ENCODE measurements at places on chromosomes 1 and 21.

DNA sequence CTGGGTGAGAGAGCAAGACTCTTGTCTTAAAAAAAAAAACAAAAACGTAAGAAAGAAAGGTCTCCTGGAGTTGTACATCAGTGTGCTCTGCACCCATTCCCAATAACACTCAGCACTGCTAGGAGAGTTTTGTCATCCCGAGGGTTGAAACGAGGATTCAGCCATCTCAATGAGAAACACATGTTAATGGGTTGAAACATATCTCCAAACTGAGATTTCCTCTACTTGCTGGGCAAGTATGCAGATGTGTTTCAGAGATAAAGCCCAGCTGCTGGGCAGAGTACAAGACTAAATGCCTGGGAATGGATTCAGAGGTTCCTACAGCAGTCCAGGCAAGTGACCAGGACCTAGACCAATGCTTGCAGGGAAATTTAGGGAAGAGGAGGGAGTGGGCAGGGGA lies 2.6 kb upstream of the MFN2 start:
- peak overlapping the region; percentile 55 for H3K27ac ChIP-seq
- peaks cover 20% of the 10 kb centered on the region for H3K4me1 ChIP-seq
- peaks cover 19% of the 10 kb centered on the region for H3K36me3 ChIP-seq
- peak overlapping the region; percentile 50 for H3K4me3 ChIP-seq
- no peak for DNase-seq

GRCh38 chr1:18805925-18806849 lies 53.3 kb downstream of the TAS1R2 start:
- H3K27ac ChIP-seq: no peak overlapping the region
- no peaks in the 10 kb centered on the region for H3K36me3 ChIP-seq
- H3K27me3 ChIP-seq: peaks cover 5% of the 10 kb centered on the region
- no peak for DNase-seq

- no peak overlapping the region for H3K27ac ChIP-seq
- peaks cover 10% of the 10 kb centered on the region for H3K4me1 ChIP-seq
- H3K4me3 ChIP-seq: no peak overlapping the region
- H3K27me3 ChIP-seq: peaks cover 20% of the 10 kb centered on the region
- DNase-seq: no peak
Observed at GRCh38 chr1:90732136-90732535, 15.0 kb upstream of the BARHL2 start.

GRCh38 chr1:96820107-96820506 lies 98.5 kb downstream of the PTBP2 start:
- H3K4me1 ChIP-seq: peaks cover 2% of the 10 kb centered on the region
- no peak overlapping the region for H3K4me3 ChIP-seq
- no peak overlapping the region for H3K27ac ChIP-seq
- H3K36me3 ChIP-seq: no peaks in the 10 kb centered on the region
- DNase-seq: no peak
- H3K27me3 ChIP-seq: peaks cover 1% of the 10 kb centered on the region

- DNase-seq: no peak
- peaks cover 4% of the 10 kb centered on the region for H3K27me3 ChIP-seq
- no peak overlapping the region for H3K4me3 ChIP-seq
- peaks cover 5% of the 10 kb centered on the region for H3K4me1 ChIP-seq
- H3K27ac ChIP-seq: no peak overlapping the region
Observed at GRCh38 chr1:9211291-9211811, 23.2 kb upstream of the H6PD start.

- no peak overlapping the region for H3K27ac ChIP-seq
- peaks cover 16% of the 10 kb centered on the region for H3K4me1 ChIP-seq
- no peak overlapping the region for H3K4me3 ChIP-seq
- H3K36me3 ChIP-seq: peaks cover 7% of the 10 kb centered on the region
Observed at GRCh38 chr1:170076199-170076598, 1.7 kb upstream of the KIFAP3 start.

DNA sequence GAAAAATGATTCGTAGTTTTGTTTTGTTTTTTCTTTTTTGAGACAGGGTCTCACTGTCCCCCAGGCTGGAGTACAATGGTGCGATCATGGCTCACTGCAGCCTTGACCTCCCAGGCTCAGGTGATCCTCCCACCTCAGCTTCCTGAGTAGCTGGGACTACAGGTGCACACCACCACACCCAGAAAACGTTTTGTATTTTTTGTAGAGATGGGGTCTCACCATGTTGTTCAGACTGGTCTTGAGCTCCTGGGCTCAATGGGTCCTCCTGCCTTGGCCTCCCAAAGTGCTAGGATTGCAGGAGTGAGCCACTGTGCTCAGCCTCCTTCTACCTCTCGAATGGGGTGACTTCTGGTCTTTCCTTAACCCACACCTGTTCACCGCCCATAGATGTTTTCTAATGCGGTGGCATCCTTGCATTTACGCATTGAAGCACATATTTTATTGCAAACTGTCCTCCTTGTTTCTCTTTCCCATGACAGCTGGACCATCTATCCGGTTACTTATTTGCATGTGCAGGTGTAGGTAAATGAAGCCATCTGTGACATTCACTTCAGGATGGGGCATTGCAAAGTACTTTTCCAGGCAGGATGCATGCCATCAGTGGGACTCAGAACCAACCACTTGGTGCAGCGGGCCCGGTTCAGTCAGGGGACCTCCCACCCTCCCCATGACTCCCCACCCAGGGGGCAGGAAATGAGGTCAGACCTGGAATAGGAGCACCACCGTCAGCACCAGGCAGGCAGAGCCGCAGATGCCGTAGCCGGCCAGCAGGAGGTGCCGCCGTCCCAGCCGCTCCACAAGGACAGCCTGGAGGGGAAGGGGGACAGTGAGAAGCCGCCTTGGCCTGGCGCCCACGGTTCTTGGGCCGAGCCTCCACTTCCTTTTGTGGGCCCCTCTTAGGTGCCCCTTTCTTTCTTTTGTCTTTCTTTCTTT lies 16.5 kb downstream of the SLC2A7 start:
- H3K4me3 ChIP-seq: no peak overlapping the region
- no peaks in the 10 kb centered on the region for H3K36me3 ChIP-seq
- peaks cover 8% of the 10 kb centered on the region for H3K27me3 ChIP-seq
- H3K4me1 ChIP-seq: peaks cover 5% of the 10 kb centered on the region

DNA sequence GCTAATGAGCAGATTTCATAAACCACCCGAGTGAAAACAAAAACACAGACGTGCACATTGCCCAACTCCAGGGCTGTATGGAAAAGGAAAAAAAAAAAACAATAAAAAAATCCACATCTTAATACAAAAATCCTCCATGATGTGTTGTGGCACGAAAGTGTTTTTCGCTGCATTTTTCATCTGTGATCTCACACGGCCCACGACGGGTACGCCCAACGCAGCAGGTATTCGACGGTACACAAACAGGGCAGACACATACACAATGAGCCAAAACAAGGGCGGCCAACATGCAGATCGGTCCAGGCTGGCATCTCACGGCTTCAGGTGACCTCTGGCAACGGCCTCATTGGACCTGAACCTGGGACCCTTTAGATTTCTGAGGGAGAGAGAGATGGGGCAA lies 31.1 kb downstream of the CASZ1 start:
- H3K27me3 ChIP-seq: peaks cover 11% of the 10 kb centered on the region
- H3K4me3 ChIP-seq: no peak overlapping the region
- DNase-seq: no peak
- no peaks in the 10 kb centered on the region for H3K36me3 ChIP-seq

GRCh38 chr1:158119976-158120653 lies 60.6 kb upstream of the CD1D start:
- H3K36me3 ChIP-seq: no peaks in the 10 kb centered on the region
- no peak overlapping the region for H3K27ac ChIP-seq
- H3K27me3 ChIP-seq: peaks cover 2% of the 10 kb centered on the region

GRCh38 chr1:68791800-68792199 lies 294.9 kb upstream of the DEPDC1 start:
- peaks cover 2% of the 10 kb centered on the region for H3K27me3 ChIP-seq
- H3K36me3 ChIP-seq: no peaks in the 10 kb centered on the region

- H3K4me3 ChIP-seq: no peak overlapping the region
- peaks cover 19% of the 10 kb centered on the region for H3K4me1 ChIP-seq
- DNase-seq: no peak
- H3K36me3 ChIP-seq: peaks cover 3% of the 10 kb centered on the region
Observed at GRCh38 chr1:38038861-38039260, 7.7 kb downstream of the POU3F1 start.

- DNase-seq: no peak
- H3K4me3 ChIP-seq: no peak overlapping the region
- no peak overlapping the region for H3K27ac ChIP-seq
- H3K27me3 ChIP-seq: peaks cover 19% of the 10 kb centered on the region
- peaks cover 32% of the 10 kb centered on the region for H3K4me1 ChIP-seq
- no peaks in the 10 kb centered on the region for H3K36me3 ChIP-seq
Observed at GRCh38 chr1:27342391-27342777, 562 bp downstream of the SYTL1 start.

- no peak overlapping the region for H3K27ac ChIP-seq
- H3K4me3 ChIP-seq: no peak overlapping the region
- no peaks in the 10 kb centered on the region for H3K36me3 ChIP-seq
- no peaks in the 10 kb centered on the region for H3K4me1 ChIP-seq
- no peak for DNase-seq
Observed at GRCh38 chr1:182974506-182975191, 21.7 kb upstream of the SHCBP1L start.

GRCh38 chr1:15065291-15065690 lies 88.3 kb upstream of the TMEM51 start:
- no peak overlapping the region for H3K27ac ChIP-seq
- H3K36me3 ChIP-seq: peaks cover 12% of the 10 kb centered on the region
- no peak for DNase-seq

DNA sequence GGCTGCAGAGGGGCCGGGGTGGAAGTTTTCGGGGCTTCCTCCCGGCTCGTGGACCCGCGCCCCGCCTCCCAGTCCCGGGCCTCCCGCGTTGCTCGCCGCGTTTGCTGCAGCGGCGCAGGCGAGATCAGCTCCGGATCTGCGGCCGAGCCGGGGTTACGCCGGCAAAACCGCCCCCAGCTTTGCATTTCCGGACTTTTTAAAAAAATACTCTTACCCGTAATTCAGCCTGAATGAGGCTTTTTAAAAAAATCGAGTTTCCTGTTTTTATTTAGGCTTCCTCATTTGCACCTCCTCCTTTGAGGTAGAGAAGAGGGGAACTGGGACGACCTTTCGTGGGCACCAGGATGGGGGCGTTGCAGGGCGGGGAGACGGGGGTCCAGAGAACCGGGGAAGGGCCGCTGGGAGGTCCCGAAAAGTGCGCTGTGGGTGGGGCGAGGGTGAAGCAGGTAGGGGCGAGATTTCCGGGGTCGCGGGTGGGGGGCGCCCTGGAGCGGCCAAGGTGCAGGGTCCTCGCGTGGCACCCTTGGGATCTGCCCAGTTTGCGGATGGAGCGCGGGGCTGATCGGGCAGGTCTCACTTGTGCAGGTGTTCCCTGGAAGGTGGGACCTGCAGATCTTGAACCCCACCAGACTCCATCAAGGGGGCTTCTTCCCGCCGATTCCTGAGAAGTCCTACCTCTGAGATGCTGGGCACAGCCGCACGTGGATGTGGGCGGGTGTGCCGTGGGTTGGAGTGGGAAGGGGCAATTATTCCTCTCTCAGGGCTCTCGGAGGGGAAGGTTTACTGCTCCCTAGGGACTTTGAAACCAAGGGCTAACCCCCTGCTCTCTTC lies 1.1 kb downstream of the PIK3CD start:
- DNase-seq: peak; percentile 31
- no peak overlapping the region for H3K27ac ChIP-seq

DNA sequence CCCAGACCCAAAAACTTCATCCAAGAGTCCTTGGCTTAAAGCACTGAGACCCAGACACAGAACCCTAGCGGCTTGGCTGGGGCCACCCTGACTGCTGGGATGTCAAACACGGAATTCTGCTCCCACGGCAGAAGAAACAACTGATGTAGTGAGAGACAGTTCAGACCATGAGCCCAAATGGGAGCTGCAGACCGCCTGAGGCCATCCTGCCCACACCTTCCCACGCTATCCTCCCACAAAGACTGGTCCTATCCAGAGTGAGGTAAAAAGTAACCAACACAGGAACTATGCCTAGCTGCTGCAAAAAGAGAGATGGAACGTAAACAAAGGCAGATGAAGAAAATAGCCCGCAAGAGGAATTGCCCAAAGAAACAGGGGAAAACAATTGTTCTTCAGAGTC lies 203.3 kb downstream of the PTPRU start:
- H3K27ac ChIP-seq: no peak overlapping the region
- H3K4me1 ChIP-seq: peaks cover 2% of the 10 kb centered on the region
- no peaks in the 10 kb centered on the region for H3K36me3 ChIP-seq
- H3K27me3 ChIP-seq: no peaks in the 10 kb centered on the region

- no peak overlapping the region for H3K27ac ChIP-seq
- peaks cover 11% of the 10 kb centered on the region for H3K4me1 ChIP-seq
Observed at GRCh38 chr1:202680586-202681352, 29.5 kb downstream of the SYT2 start.

- H3K27ac ChIP-seq: no peak within 1 kb of the TSS
- no peaks in the 10 kb centered on the region for H3K36me3 ChIP-seq
- H3K27me3 ChIP-seq: no peaks in the 10 kb centered on the region
- H3K4me1 ChIP-seq: no peaks in the 10 kb centered on the region
- H3K4me3 ChIP-seq: no peak within 1 kb of the TSS
- DNase-seq: no peak
Observed at GRCh38 chr1:182952677-182953444, at the start of gene SHCBP1L. TSS of gene SHCBP1L (minus strand) at chr1:182953166. CDS start at chr1:182953133, 33 bp downstream.

GRCh38 chr1:66556161-66556611 lies 22.2 kb downstream of the SGIP1 start:
- no peak for DNase-seq
- no peaks in the 10 kb centered on the region for H3K36me3 ChIP-seq
- H3K4me1 ChIP-seq: peaks cover 20% of the 10 kb centered on the region

DNA sequence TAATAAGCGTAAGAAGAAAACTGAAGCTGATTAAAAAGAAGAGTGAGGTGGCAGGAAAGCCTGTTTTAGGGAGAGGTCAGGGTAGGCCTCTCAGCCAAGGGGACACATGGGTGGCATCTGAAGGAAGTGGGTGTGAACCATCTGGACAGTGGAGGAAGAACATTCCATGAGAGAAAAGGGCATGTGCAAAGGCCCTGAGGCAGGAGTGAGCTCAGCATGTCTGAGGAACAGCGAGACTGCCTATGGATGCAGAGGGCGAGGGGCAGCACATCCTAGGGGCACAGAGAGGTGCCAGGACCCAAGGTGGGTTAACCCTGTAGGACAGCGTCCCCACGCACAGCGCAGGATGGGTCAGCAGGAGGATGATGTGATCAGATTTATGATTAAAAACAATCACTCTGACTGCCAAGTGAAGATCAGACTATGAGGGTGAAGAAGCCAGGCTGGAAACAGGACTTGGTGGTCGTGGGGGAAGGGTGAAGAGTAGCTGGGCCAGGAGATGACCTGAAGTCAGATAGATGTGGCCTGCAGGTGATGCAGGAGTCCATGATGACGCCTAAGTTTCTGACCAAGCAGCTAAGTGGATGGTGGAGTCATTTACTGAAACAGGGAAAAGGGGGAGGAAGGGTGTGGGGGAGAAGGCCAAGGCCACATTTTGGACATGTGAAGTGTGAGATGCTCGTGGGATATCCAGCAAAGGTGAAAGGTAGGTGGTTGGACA lies 37.9 kb downstream of the PABPC4 start:
- H3K4me1 ChIP-seq: no peaks in the 10 kb centered on the region
- no peak overlapping the region for H3K4me3 ChIP-seq
- no peak overlapping the region for H3K27ac ChIP-seq
- H3K27me3 ChIP-seq: peaks cover 4% of the 10 kb centered on the region
- peaks cover 12% of the 10 kb centered on the region for H3K36me3 ChIP-seq
